T1000 (cell line): ENCODE measurements at places on chromosomes 16 and 17.

DNA sequence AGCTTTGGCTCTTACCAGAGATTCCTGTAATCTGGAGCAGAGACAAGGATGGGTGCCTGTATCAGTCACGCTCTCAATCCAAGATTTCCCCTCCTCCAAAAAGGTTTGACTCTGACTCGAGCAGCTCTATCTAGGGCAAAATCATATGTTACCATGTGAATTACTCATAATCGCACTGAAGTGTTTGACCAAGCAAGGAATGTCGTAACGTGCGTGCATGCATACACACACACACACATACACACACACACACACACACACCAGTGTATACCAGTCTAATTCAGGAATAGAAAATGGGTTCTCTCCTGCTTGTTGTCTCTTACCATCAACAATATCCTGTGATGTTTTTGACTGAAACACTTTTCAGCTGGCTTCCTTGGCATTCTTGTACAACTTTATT, 835.1 kb downstream of the KCNJ2 start:
- DNase-seq, result peak; percentile 1

GRCh38 chr17:31357839-31358394, 33.6 kb upstream of the RAB11FIP4 start:
- no peak for DNase-seq

DNA sequence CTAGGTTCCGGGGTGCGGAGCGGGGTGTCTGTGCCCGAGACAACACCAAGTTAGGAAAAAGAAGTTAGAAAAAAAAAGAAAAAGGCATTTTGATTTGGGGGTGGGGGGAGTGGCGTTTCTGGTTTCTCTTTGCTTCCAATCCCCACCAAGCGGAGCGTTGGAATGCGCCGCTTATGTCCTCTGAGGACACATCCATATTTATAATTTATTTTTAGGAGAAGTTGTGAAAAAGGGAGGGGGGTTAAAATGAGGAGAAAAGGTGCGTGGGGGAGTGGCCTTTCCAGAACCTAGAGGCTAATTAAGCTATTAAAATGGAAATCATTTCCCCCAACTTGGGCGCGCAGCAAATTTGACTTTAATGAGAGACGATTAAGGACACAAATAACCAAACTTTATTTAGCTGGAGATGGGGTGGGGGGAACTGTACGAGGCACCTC, 232.1 kb downstream of the MRTFB start:
- no peak for DNase-seq

- DNase-seq, result no peak
Measured at GRCh38 chr16:7185689-7186088, 147.0 kb upstream of the RBFOX1 start.

DNA sequence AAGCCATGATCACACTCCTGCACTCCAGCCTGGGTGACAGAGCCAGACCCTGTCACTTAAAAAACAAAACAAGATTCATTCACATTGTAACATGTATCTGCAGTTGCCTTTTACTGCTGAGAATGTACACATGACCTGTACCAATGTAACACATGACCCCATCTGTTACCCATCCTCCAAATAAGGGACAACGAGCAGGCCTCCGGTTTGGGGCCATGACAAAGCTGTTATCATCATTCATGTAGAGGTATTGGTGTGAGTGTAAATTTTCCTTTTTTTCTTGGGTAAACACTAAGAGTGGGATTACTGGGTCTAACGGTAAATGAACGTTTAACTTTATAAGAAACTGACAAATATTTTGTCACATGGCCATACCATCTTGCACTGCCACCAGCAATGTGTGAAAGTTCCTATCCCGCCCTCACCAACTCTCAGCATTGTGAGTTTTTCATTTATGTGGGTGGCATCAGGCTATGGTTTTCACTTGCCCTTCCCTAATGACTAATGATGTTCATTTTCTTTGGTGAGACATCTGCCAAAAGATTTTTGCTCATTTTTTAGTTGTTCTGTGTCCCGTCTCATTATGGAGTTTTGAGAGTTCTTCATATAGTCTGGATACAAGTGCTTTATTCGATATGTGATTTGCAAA, 145.5 kb downstream of the C16orf78 start:
- DNase-seq, result no peak

GRCh38 chr16:66923247-66923731, 2.0 kb downstream of the RRAD start:
- no peak for DNase-seq

DNA sequence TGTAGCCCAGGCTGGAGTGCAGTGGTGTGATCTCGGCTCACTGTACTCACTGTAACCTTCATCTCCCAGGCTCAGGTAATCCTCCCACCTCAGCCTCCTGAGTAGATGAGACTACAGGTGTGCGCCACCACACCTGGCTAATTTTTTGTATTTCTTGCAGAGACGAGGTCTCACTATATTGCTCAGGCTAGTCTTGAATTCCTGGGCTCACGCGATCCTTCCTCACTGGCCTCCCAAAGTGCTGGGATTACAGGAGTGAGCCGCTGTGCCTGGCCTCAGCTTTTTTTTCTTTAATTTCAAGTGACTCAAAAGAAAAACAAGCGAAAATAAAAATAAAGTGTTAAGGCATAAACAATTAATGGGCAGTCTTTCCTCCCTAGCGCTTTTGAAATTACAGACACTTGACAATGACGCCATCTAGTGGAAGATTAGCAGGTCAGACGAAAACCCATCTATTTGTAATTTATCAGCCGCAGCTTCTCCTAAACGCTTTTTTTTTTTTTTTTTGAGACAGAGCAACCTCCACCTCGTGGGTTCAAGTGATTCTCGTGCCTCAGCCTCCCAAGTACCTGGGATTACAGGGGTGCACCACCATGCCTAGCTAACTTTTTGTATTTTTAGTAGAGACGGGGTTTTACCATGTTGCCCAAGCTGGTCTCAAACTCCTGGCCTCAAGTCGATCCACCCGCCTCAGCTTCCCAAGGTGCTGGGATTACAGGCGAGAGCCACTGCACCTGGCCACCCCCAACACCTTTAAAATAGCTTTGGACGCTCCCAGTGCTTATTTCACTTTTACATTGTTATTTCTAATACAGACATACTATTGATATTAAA, 28.1 kb upstream of the PECAM1 start:
- peak; percentile 25 for DNase-seq

DNA sequence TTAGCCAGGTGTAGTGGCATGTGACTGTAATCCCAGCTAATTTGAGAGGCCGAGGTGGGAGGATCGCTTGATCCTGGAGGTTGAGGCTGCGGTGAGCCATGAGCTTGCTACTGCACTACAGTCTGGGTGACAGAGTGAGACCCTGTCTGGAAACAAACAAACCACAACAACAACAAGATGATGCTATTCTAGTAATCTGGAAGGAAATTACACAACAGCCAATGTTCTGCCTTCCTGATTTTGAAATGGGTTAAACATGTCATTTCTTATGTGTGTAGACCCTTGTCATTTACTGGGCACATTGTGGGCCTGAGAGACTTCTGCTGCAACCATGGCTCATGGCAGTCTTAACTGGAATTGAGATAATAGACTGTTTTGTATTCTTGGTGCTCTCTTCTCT, 5.9 kb downstream of the COQ7 start:
- no peak for DNase-seq

DNA sequence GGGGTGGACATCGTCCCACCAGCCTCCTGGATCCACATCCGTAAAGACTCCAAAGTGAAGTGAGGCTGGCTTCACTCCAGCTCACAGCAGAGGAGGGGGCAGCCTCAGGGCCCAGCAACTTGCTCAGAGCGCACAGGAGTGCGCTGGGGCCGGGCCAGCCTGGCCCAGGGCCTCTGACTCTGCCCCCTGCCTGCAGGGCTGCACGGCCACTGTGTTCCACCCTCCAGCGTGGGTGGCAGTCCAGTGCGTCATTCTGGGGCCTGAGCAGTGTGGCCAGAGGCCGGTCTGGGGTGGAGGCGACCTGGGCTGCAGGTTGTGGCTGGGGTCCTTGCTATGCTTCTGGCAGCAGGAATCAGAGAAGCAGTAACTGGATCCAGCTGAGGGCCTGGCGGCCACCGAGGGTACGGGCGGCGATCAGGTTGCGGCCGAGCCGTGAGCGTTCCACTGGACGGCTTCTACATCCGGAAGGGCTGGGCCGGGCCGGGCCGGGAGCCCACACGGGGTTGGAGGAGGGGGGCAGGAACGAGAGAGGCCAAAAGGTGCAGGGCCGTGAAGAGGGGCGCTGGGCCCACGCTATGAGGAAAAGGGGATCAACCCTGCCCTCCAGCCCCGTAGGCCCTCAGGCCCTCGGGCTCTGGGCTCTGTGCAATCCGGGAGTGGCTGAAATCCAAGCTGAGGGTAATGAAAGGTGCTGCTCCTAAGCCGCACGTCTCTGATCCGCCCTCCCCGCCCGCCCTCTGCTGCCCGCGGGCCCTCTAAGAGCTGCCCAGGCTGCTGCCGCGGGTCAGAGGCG, at the start of gene FSCN2:
Gene FSCN2, plus strand, starts transcription at position 787 of the 793 bp plus-strand sequence. CDS start 155 bp downstream, outside the sequence.
- DNase-seq, result no peak

DNA sequence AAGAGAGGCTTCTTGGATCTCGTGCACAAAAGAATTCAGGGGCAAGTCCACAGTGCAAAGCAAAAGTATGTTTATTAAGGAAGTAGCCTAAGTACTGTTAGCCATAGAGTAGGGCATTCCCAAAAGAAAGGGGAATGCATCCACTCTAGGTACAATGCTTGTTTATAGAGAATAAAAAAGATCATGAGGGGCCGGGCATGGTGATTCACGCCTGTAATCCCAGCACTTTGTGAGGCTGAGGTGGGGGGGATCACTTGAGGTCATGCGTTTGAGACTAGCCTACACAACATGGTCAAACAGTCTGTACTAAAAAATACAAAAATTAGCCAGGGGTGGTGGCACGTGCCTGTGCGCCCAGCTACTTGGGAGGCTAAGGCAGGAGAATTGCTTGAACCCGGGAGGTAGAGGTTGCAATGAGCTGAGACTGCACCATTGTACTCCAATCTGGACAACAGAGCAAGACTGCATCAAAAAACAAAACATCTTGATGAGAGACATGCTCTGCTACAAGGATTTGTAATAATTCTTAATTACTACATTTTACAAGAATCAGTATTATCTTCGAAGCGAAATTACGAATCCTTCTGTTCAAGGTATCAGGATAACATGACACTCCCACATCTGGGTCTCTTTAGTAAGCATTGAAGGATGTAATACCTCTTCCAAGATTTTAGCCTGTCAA, 191.6 kb downstream of the CPPED1 start:
- DNase-seq, result no peak

DNA sequence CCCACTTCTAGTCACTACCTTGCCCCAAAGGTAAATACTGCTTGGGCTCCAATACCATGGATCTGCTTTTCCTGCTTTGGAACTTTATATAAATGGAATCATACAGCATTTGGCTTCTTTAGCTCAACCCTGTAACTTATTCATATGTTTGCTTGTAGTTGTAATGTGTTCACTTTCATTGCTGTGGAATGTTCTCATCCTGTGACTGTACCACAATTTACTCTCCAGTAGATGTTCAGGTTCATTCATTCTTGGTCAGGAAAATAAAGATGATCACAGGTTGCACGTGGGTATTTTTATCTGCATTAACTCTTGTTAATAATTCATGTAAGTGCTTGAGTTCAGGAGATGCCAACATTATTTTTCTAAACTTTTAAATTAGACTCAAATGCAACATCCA, 6.7 kb upstream of the BEAN1 start:
- no peak for DNase-seq

DNA sequence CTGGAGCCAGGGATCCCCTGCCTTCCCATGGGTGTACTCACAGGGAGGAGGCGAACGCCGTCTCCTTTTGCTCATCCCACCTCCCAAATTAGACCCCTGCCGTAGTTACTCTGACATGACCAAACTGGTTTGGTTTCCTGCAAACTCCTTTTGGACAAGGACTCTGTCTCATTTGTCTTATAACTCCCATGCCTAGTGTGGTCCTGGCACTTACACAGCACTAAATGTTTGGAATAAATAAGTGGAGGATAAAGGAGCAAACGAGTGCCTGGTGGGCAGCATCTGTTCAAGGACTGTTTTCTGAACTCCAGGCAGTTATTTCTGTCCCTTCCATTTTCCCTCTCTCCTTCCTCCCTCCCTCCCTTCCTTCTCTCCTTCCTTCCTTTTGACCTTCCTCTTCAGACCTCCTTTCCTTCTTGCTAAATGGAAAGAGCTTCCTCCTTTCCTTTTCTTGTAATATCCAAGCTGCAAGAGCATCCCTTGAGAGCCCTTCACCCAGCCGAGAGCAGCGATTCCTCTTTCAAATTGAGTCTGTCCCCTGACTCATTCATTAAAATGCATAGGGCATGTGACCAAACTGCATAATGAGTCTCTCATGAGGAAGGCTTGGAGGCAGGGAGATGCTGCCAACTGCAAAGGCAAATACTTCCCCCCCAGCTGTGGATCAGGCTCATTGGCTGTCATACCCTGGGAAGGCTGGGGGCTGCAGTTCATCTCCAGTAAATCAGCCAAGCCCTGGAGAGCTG, 36.8 kb downstream of the CHD9 start:
- DNase-seq, result peak; percentile 19

DNA sequence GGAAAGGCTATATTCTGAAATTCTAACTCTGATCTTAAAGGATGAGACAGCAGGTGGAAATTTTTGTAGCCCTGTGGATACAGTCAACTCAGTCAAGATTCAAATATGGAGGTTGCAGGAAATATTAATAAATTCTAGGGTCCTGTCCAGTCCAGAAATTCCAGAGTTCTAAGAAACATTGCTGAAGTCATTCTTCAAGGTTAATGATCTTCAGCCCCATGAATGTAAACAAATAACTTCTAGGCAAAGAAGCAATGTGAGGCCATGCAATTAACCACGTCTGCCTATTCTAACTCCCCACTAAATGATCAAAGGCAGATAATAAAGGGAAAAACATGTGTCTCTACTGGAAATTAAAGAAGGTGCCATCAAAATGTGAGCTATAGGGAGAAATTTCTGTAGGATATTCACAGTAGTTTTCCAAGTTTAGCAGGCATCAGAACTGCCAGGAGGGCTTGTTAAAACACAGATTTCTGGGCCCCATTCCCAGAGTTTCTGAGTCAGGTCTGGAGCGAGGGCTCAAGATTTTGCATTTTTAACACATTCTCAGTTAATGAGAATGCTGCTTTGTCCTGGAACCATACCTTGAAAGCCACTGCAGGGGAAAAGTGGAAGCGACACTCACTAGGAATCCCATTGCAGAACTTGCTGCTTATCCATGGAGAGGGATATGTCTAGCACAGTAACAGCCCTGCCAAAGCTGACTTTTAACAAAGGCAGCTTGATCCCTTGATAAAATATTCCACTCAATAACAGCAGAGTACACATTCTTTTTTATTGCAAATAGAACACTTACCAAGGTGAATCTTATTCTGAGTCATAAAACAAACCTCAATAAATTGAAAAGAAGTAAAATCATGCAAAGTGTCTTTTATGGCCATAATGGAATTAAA, 61.8 kb downstream of the DNAH3 start:
- no peak for DNase-seq

GRCh38 chr16:460787-461186, 35.3 kb downstream of the RAB11FIP3 start:
- DNase-seq, result no peak

GRCh38 chr16:88718178-88718577, 11.9 kb downstream of the CTU2 start:
- DNase-seq, result no peak

DNA sequence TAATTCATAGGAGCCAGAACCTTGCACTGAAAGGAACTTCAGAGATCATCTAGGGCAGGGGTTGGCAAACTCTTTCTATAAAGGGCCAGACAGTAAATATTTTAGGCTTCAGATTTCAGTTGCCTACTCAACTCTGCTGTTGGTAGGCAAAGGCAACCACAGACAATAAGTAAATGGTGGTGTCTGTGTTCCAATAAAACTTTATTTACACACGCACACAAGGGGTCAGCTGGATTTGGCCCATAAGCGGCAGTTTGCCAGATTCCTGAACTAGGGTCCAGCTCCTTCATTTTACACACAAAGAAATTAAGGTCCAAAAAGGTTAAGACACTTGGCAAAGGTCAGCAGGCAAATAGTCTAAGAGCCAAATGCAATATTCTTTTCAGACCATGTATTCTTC, 107.3 kb downstream of the SPAG9 start:
- no peak for DNase-seq

GRCh38 chr17:59331929-59332748, 684 bp downstream of the YPEL2 start:
- DNase-seq, result no peak
